ENCODE measurements at places on chromosomes 4 and X.

- DNase-seq: no peak
Measured at GRCh38 chrX:2321411-2321810, 179.4 kb downstream of the DHRSX start.

GRCh38 chr4:16516796-16517439 lies 290.6 kb upstream of the TAPT1 start:
- no peak for DNase-seq

- no peak for DNase-seq
Measured at GRCh38 chr4:149718500-149718899, 97.1 kb downstream of the IQCM start.

- peak; percentile 33 for DNase-seq
Measured at GRCh38 chr4:77818602-77819403, at the start of gene CNOT6L. Gene CNOT6L, minus strand, starts transcription at chr4:77819368. Its CDS starts 60 bp downstream, at chr4:77819308.

DNA sequence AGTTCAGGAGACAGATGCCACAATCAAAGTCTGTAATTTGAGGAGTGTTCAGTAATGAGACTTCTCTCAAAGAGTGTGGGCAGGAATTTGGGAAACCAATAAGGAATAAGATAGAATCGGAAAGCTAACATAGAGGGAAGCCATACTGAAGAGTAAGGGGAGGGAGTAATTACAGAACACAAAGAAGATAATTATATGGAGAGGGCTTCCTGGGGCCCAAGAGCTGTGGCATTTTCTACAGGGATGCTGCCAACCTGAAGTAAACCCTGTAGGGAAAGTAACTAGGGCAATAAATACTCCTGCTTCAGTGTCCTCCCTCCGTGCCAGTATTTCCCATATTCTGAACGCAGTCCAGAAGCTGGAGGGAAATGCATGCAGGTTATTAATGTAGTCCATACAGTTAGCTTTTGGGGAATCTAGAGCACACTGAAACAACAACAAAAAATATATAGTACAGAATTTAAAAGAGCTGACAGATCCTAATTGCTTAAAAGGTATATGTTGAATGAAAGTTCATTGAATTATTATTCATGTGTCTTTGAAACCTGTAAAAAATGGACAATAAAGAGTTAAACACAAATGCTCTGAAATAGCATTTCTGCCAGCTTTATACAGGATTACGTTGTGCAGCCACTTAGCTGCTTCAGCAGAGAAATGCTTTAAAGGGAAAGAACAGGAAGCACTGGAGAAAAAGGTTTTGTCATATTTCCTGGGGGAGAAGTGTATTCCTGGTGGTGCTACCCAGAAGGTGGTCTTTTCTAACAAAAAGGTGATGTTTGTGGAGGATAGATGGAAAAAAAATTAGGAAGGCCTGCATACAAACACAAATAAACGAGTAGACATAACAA lies 48.0 kb downstream of the CXXC4 start:
- no peak for DNase-seq

GRCh38 chr4:1622956-1623355 lies 61.2 kb downstream of the FAM53A start:
- DNase-seq: no peak

DNA sequence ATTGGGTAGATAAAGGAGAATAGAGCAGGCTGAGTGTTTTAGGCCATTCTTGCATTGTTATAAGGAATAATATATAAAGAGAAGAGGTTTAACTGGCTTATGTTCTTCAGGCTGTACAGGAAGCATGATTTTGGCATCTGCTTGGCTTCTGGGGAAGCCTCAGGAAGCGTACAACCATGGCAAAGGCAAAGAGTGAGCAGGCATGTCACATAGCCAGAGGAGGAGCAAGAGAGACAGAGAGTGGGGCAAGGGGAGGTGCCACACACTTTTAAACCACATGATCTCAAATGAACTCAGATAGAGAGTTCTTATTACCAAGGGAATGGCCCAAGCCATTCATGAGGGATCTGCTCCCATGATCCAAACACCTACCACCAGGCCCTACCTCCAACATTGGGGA lies 4.4 kb upstream of the METTL14 start:
- DNase-seq: no peak

- DNase-seq: no peak
Measured at GRCh38 chrX:35743331-35743730, 54.8 kb upstream of the MAGEB16 start.

DNA sequence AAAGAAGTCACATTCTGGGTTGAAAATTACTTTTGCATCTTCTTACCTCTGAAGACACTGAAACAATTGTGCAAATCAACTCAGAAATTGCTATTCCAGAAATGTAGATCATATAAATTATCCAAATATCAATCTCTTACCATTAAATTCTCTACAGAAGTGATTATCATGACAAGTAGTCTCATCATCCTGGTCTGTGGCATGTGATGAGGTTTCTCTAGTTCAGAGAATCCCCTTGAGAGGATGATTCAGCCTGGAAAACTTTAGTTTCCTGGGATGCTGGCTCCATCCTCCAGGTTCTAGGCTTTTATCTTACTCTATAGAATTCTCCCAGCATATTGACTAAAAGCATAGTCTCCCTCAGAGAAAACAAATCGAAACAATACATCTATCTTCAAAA lies 76.2 kb upstream of the S100G start:
- DNase-seq: no peak

- no peak for DNase-seq
Measured at GRCh38 chr4:113442826-113443225, 318.7 kb downstream of the CAMK2D start.

GRCh38 chr4:30094887-30095286 lies 625.3 kb upstream of the PCDH7 start:
- no peak for DNase-seq
